ENCODE measurements at places on chromosomes 6 and 20. TPM values are rescaled to one million over a fixed set of nuclear protein-coding genes. Genes with fewer than 3 reads are reported as not detected.

NKX2-2 gene
- total RNA-seq: 0.11 TPM

SLPI gene
- total RNA-seq: not detected

LATS1 gene
- 25.1 TPM for total RNA-seq

ADGRF5 gene
- not detected for total RNA-seq

WFDC12 gene
- total RNA-seq: not detected

BCL2L1 gene
- 109 TPM for total RNA-seq

PCED1A gene
- total RNA-seq: 30.8 TPM

PKIG gene
- 23.0 TPM for total RNA-seq

TNNC2 gene
- total RNA-seq: 3.1 TPM

MLN gene
- total RNA-seq: not detected
